ENCODE measurements at places on chromosomes 11 and 22. TPM values are rescaled to one million over a fixed set of nuclear protein-coding genes. Genes with fewer than 3 reads are reported as not detected.
A peak's percentile ranks its signal among the peaks of the same experiment; 100 is the strongest.

Gene GLYATL2
- total RNA-seq: not detected

DNA sequence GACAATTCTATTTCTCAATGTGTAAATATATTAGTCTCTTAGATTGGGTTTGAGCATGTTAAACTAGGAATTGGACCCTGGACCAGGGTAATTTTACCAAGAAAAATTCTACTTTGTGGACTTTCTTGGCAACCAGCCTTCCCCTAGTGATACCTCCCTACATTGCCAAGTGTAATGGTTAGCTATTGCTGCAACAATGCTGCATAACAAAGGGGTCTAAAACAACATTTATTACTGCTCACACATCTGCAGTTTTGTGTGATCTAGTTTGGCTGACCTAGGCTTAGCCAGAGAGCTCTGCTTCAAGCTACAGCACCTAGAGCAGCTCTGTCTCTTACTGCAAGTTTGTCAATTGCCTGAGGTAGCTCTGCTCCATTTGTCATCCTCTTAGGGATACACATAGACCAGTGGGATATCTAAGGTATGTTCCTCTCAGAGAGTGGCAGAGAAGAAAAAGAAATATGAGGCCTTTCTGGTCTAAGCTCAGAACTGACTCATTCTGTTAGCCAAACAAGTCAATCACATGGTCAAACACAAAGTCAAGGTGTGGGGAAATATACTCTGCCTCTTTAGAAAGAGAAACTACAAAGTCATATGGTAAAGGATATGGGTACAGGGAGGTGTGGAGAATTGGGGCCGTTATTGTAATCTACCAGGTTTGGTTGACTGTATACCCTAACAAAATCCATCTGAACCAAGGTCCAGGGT is 2.0 kb upstream of the LAYN start:
- DNase-seq: no peak

GRCh38 chr11:62705413-62705812 is 1.8 kb downstream of the BSCL2 start:
- DNase-seq: no peak

GRCh38 chr22:45537734-45538181 is 35.1 kb downstream of the FBLN1 start:
- DNase-seq: peak; percentile 90

Measured in astrocyte (in vitro differentiated cells and primary cell).